ENCODE measurements at places on chromosomes 1 and 21. TPM values are rescaled to one million over a fixed set of nuclear protein-coding genes. Genes with fewer than 3 reads are reported as not detected.
A peak's percentile ranks its signal among the peaks of the same experiment; 100 is the strongest.

Gene S100A16
- not detected for polyA plus RNA-seq

Gene CAPN8
- 0.09 TPM for polyA plus RNA-seq

Gene COL9A2
- not detected for polyA plus RNA-seq

Gene DCST1
- polyA plus RNA-seq = not detected

Gene DYNLT5
- polyA plus RNA-seq = not detected

Gene CHIA
- polyA plus RNA-seq = not detected

Gene CRP
- polyA plus RNA-seq = not detected

Gene PLA2G2D
- polyA plus RNA-seq = not detected

Gene OBSCN
- polyA plus RNA-seq = 0.19 TPM

Gene CLCA1
- not detected for polyA plus RNA-seq

Gene NTRK1
- polyA plus RNA-seq = not detected

Gene CYP4X1
- polyA plus RNA-seq = not detected

GRCh38 chr1:232112076-232112475 is 485.5 kb downstream of the DISC1 start:
- no peak for DNase-seq

DNA sequence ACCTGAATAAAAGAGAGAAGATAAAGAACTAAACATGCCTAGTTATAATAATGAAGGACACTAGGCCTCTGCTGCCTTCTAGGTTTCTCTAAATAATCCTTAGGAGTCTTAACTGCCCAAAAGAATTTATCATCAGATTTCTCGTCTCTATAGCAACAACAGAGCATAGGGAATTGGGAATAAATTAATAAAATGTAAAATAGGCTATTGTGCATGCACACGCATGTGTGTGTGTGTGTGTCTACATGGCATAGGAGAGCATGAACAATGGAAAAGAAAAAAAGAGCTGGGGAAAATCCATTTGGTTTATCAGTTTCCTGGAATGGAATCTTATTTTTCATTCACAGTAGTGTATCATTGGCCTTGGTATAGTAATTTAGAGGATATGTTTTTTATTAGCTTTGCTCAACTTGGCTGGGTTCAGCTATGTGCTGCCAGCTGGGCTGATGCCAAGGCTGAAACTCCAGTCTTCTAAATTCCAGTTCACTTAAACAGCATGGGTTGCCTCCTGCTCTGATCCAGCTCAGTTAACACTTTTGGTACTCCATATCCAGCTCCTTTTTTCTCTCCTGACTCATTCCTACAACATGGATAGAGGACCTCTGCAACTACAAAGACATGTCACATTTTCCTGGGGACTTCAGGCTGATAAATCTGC is 80.6 kb upstream of the SLFNL1 start:
- no peak for DNase-seq

DNA sequence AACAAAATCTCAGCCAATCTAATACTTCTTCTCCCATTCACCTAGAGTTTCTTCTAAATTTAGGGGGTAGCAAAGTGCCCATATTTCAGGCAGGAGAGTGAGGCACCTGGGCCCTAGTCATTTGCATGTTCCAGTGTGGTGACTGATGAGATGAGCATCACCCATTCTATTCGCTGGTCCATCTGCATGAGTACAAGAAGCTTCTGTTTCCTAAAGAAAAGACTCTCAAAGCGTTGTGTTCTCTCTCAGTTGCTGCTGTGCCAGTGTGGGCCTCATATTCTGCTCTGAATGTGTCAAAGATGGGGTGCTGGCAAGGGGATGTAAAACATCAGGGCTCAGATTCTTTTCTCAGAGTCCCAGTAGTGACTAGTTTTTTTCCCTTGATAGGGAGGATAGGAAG is 16.1 kb upstream of the DPYD start:
- DNase-seq = no peak

GRCh38 chr1:15153842-15154479 is 414 bp downstream of the TMEM51 start:
- DNase-seq = peak; percentile 13

DNA sequence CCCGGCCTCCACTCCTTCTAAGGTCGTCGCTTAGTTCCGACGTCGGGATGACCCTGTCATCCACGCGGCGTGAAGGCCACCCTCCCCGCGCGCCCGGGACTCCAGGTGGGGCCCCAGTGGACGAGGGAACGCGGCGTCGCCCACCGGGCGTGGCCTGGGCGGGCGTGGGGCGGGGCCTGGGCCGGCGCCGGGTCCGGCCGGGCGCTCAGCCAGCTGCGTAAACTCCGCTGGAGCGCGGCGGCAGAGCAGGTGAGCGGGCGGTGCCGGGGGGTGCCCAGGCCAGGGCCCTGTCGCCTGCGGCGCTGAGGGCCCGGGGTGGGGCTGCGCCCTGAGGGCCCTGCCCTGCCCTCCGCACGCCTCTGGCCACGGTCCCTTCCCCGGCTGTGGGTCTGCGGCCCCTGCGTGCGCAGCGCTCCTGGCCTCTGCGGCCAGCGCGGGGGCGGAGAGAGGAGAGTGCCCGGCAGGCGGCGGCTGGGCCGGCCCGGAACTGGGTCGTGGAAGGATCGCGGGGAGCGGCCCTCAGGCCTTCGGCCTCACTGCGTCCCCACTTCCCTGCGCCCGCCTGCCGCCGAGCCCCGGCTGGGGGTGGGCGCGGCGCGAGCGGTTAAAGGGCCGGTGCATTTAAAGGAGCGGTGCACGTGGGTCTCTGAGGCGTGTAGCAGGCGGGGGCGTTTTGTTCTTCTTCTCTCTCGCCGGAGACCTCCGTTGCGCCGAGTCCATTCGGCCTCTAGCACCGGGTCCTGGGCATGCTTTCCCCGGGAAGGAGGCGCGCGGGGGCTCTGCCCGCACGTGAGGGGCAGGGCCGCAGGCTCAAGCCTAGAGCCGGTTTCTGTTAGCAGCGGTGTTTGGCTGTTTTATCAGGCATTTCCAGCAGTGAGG is at the start of gene PSEN2:
TSS of gene PSEN2 (plus strand) at position 216 of the 879 bp plus-strand sequence. CDS start 11,292 bp downstream, outside the sequence.
- peak; percentile 76 for DNase-seq

DNA sequence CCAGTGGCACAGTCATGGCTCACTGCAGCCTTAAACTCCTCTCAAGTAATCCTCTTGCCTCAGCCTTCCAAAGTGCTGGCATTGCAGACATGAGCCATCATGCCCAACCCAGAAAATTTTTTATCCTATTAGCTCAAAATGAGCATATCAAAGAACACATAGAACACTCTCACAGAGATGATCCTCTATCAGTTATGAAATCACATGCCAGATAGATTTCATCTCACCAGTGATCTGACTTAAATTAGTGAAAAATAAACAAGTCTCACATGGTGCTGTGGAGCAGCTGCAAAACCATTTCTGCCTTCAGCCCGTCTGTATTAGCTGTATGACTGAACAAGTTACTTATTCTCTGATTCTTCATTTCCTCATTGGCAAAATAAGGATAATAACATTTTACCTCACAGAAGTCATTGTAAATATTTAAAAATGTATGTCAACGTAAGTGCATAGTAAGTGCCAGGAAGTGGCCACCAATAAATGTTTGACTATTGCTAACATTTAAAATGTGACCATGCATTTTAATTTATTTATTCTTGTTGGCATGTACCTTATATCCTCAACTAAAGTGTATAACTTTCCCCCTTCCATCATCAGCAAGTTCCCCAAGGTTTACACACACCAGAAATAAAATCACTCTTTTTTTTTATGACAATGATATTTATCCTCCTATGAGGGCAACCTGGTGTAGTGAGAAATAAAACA is 29.0 kb upstream of the SLC19A2 start:
- DNase-seq = no peak

- no peak for DNase-seq
These were observed 3.5 kb upstream of the COA6 start for GRCh38 chr1:234369784-234370183.

DNA sequence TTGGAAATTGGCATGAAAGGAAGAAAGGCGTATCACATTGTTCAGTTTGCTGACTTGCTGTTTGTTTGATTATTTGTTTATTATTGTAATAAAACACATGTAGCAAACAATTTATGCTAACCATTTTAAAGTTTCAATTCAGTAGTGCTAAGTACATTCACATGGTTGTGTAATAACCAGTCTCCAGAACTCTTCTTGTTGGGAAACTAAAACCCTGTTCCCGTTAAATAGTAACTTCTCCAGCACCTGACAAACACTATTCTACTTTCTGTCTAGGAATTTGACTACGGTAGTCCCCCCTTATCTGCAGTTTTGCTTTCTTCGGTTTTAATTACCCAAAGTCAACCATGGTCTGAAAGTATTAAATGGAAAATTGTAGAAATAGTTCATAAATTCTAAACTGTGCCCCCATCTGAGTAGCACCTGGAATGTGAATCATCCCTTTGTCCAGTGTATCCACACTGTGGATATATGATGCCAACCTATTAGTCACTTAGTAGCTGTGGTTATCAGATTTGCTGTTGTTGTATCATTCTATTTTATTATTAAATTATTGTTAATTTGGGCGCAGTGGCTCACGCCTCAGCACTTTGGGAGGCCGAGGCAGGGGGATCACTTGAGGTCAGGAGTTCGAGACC is 5.5 kb downstream of the MORC3 start:
- no peak for DNase-seq

- DNase-seq = no peak
These were observed 28.6 kb downstream of the NRIP1 start for GRCh38 chr21:15036189-15036588.

- DNase-seq = no peak
These were observed 103.5 kb upstream of the ST6GALNAC5 start for GRCh38 chr1:76763738-76764137.

GRCh38 chr1:213982672-213983492 is 4.9 kb upstream of the PROX1 start:
- no peak for DNase-seq

- no peak for DNase-seq
These were observed 21.3 kb downstream of the IFI16 start for GRCh38 chr1:159030877-159031447.

DNA sequence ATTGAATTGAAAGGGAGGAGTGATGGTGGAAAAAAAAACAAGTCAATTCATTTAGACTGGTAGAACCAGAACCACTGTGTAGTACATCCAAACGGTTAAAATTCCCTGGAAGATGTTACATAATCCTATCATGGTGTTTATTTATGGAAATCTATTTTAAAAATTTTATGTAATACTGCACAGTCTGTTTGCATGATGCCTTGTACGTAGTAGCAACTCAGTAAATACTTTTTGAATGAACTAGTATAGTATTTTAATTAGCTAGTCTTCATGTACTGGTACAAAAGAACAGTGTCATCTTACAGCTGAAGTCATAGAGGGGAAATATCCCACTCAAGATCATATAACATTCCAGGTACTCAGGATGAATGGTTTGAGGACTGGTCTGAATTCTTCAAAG is 27.0 kb upstream of the IER5 start:
- no peak for DNase-seq

DNA sequence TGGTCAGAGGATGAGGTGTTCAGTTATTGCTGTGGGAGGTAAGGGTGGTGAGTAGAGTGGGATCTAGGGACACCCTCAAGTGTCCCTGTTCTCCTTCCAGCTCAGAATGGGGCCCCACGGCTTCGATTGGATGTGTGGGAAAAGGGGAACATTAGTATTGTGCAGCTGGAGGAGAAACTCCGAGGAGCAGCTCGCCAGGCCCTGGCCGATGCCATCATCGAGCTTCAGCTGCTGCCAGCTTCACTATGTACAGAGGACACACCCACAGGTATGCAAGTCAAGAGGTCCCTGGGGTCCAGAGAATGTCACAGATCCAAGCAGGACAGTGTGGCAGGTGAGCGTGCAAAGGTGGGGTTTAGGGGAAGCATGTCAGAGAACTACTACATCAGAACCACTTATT is 13.9 kb downstream of the HYI start:
- DNase-seq = no peak

GRCh38 chr1:48228156-48228555 is 5.6 kb downstream of the SLC5A9 start:
- DNase-seq = no peak

Measured in immature natural killer cell (primary cell).